ENCODE measurements at places on chromosomes 5 and 9. TPM values are rescaled to one million over a fixed set of nuclear protein-coding genes. Genes with fewer than 3 reads are reported as not detected.
A peak's percentile ranks its signal among the peaks of the same experiment; 100 is the strongest.

GRCh38 chr9:130421802-130422276 is 22.9 kb upstream of the ASS1 start:
- no peaks in the 10 kb centered on the region for H3K36me3 ChIP-seq
- no peak overlapping the region for H3K27ac ChIP-seq
- peak; percentile 26 for DNase-seq
- H3K4me1 ChIP-seq, result peaks cover 17% of the 10 kb centered on the region

DNA sequence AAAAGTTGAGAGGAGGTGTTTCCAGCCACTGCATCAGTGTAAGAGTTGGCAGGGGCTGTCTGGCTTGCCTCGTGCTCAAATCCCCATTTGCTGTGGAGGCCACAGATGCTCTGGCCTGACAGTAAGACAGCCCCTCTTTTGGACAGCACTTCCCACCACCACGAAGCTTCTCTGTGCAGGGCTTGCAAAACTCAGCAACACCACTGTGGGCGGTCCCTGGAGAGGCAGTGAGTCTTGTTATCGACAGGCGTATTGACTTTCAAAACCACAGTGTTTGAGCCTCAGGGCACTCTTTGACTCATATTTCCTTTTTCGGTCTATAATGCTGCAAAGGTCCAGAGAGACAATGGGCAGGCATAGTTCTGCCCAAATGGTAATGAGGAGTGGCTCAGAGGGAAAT is 539.5 kb downstream of the EBF1 start:
- DNase-seq, result no peak
- no peak overlapping the region for H3K4me3 ChIP-seq
- no peaks in the 10 kb centered on the region for H3K4me1 ChIP-seq
- no peaks in the 10 kb centered on the region for H3K27me3 ChIP-seq
- H3K27ac ChIP-seq, result no peak overlapping the region
- H3K36me3 ChIP-seq, result no peaks in the 10 kb centered on the region

- no peak overlapping the region for H3K4me3 ChIP-seq
Observed at GRCh38 chr9:112809351-112809848, 58.8 kb downstream of the SNX30 start.

The GCNT4 gene
- 12.5 TPM for total RNA-seq

The CD274 gene
- total RNA-seq, result 11.8 TPM
